Neuronal stem cell (in vitro differentiated cells): ENCODE measurements at places on chromosomes 2 and 18.

GRCh38 chr2:2007551-2008501, 263.5 kb upstream of the PXDN start:
- no peak for DNase-seq
- no peaks in the 10 kb centered on the region for H3K36me3 ChIP-seq
- no peaks in the 10 kb centered on the region for H3K27me3 ChIP-seq
- H3K4me3 ChIP-seq, result no peak overlapping the region
- H3K4me1 ChIP-seq, result no peaks in the 10 kb centered on the region

- no peaks in the 10 kb centered on the region for H3K4me1 ChIP-seq
- no peak for DNase-seq
- no peak overlapping the region for H3K4me3 ChIP-seq
- H3K36me3 ChIP-seq, result no peaks in the 10 kb centered on the region
These were observed 1295.7 kb downstream of the LRP1B start for GRCh38 chr2:140835079-140835478.

DNA sequence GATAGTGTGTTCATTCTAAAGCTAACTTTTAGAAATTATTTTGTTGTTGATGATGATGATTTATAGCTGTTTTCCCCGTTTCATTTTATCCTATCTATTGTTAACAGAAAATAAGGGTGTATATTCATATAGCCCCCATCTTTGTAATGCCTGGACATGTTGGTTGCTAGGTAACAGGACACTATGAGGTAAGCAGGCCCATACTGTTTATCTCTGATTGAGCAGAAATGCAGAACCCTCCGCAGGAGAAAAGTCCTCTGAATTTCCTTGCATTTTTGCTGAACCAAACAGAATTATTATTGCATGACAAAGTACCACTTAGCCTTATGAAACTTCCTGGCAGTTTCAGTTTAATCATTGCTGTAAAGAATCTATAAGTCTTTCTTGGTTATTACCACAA, 339.4 kb downstream of the DCC start:
- no peak overlapping the region for H3K4me3 ChIP-seq
- no peak for DNase-seq
- H3K4me1 ChIP-seq, result peaks cover 9% of the 10 kb centered on the region
- H3K27ac ChIP-seq, result no peak overlapping the region

DNA sequence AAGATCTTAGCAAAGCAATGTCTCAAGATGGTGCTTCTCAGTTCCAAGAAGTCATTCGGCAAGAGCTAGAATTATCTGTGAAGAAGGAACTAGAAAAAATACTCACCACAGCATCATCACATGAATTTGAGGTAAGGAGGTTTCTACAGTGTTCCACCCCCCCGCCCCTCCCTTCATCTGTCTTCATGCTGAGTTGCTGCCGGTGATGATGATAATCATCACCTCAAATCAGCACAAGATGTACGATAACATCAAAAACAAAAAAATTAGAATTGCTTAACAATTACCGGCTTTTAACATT, 14.6 kb downstream of the UGP2 start:
- peaks cover 2% of the 10 kb centered on the region for H3K36me3 ChIP-seq
- no peaks in the 10 kb centered on the region for H3K4me1 ChIP-seq
- no peaks in the 10 kb centered on the region for H3K27me3 ChIP-seq
- H3K27ac ChIP-seq, result no peak overlapping the region
- no peak overlapping the region for H3K4me3 ChIP-seq
- no peak for DNase-seq

DNA sequence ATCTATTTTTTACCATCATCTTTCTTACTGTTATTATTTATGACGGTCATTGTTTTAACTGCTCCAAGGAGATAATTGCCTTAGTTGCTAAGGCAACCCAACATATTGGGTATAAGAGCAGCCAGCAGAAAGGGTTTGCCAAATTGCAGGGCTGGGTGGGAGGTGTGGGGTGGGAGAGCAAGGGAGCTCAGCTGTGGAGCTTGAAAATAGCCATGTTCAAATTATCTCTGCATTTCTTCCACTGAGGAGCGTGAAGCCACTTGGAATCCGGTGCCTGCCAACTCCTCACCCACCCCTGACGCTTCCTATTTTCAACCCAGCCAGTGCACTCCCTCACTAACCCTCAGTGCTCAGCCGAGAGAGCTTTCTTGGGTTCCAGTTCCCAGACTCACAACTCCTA, 60.8 kb downstream of the SETBP1 start:
- no peak for DNase-seq
- no peak overlapping the region for H3K27ac ChIP-seq
- H3K27me3 ChIP-seq, result no peaks in the 10 kb centered on the region
- H3K36me3 ChIP-seq, result no peaks in the 10 kb centered on the region
- no peak overlapping the region for H3K4me3 ChIP-seq
- peaks cover 20% of the 10 kb centered on the region for H3K4me1 ChIP-seq

DNA sequence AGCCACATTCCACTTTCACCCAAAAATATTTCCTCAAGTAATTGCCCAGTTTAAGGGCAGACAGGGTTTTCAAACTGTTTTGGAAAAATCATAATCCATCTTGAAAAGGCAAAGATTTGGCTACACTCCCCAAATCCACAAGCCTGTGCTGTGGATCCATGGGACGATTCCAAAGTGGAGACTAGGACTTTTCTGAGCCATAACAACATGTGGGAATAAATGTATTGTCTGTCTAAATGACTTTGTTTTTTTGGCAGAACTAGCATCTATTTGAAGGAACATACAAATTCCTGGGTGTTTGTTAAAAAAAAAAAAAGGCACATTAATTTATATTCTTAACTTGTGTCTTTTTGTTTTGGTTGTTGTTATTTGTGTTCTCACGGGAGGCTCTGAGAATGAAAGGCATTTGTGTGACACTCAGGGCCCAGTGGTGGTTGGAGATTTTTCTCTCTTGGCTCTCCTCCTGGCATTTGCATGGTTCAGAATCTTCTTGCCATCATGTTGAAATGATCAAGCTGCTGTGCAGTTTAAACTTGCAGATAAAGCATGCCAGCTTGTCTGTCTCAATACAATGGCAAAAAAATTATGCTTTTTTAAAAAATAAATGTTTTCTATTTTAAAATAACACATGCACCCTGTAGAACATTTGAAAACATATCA, 277.4 kb downstream of the EN1 start:
- no peak overlapping the region for H3K27ac ChIP-seq
- H3K4me1 ChIP-seq, result peaks cover 1% of the 10 kb centered on the region
- H3K27me3 ChIP-seq, result no peaks in the 10 kb centered on the region
- H3K4me3 ChIP-seq, result no peak overlapping the region
